Ovary (tissue), 10 donors: ENCODE measurements at places on chromosomes 11 and 22. TPM values are rescaled to one million over a fixed set of nuclear protein-coding genes. Genes with fewer than 3 reads are reported as not detected.

GRCh38 chr11:66410191-66410590 is 10.6 kb upstream of the NPAS4 start:
- no peak for DNase-seq
- no peak overlapping the region for H3K27ac ChIP-seq
- no peaks in the 10 kb centered on the region for H3K4me1 ChIP-seq
- H3K4me3 ChIP-seq: no peak overlapping the region
- H3K36me3 ChIP-seq: no peaks in the 10 kb centered on the region

DNA sequence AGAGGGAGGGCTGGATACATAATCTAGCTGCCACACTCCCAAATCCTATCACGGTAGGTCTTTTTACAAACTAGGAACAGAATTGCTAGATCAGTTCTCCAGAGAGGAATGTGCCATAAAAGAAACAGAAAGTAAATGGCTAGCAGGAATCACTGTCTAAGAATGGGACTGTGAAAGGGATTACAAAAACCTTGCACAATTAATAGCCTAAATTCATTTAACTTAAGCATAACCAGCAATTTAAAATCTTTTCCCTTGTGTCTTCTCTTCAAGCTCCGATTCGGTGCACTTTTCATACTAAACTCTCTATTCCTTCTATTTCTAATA is 35.2 kb downstream of the APOL5 start:
- H3K27ac ChIP-seq: no peak overlapping the region
- no peaks in the 10 kb centered on the region for H3K4me1 ChIP-seq
- no peak for DNase-seq

GRCh38 chr22:19706661-19707151 is 7.6 kb upstream of the SEPTIN5 start:
- H3K4me3 ChIP-seq: no peak overlapping the region
- no peaks in the 10 kb centered on the region for H3K27me3 ChIP-seq
- no peak overlapping the region for H3K27ac ChIP-seq
- no peaks in the 10 kb centered on the region for H3K4me1 ChIP-seq

GRCh38 chr11:64853709-64854108 is 9.3 kb upstream of the CDC42BPG start:
- H3K27me3 ChIP-seq: no peaks in the 10 kb centered on the region
- no peak overlapping the region for H3K27ac ChIP-seq
- no peaks in the 10 kb centered on the region for H3K36me3 ChIP-seq

- no peak overlapping the region for H3K27ac ChIP-seq
- H3K4me3 ChIP-seq: no peak overlapping the region
- no peaks in the 10 kb centered on the region for H3K27me3 ChIP-seq
- peak; percentile 51 for DNase-seq
Observed at GRCh38 chr11:69644071-69644961, 3.4 kb downstream of the CCND1 start.

GRCh38 chr11:42093541-42093940 is 634.1 kb upstream of the LRRC4C start:
- no peaks in the 10 kb centered on the region for H3K27me3 ChIP-seq
- no peaks in the 10 kb centered on the region for H3K4me1 ChIP-seq
- H3K27ac ChIP-seq: no peak overlapping the region
- no peaks in the 10 kb centered on the region for H3K36me3 ChIP-seq
- no peak overlapping the region for H3K4me3 ChIP-seq

DNA sequence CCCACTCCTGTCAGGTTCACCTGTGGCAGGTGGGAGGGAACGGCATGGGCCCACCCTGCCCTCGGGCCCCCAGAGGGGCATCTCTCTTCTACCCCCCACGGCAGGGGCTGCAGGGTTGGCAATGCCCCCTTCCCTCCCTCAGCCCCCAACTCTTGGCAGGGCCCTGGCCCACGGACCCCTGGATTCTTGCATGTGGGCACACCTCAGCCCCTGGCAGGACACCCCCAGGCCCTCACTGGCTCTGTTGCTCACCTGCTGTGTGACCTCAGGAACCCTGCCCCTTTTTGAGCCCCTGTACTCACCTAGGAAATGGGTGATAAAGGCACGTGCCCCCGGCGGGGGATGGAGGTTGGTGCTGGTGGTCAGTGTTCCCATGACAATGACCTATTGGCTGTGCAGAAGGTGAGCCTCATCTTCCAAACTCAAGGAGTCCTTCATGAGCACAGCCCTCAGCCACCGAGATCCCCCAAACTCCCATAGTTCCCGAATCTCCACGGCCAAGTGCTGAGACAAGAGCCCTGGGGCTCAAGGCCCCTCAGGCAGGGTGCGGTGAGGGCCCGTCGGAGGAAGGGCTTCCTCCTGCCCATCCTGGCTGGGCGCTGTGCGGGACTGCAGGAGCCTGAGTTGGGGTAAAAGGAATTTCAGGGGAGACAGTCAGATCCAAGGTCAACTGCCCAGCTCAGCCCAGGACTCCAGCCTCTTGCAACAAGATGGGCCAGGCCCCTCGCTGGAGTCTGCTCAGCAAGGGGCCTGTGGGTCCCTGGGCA is 198.2 kb downstream of the IGLL1 start:
- no peaks in the 10 kb centered on the region for H3K36me3 ChIP-seq
- DNase-seq: no peak
- no peak overlapping the region for H3K27ac ChIP-seq
- no peaks in the 10 kb centered on the region for H3K27me3 ChIP-seq
- H3K4me1 ChIP-seq: peaks cover 22% of the 10 kb centered on the region

TESMIN gene
- total RNA-seq: 1.7 TPM

GRCh38 chr11:117300773-117301172 is 9.6 kb downstream of the BACE1-AS start:
- H3K27ac ChIP-seq: peak overlapping the region; percentile 70
- H3K4me1 ChIP-seq: peaks cover 18% of the 10 kb centered on the region
- H3K4me3 ChIP-seq: peak overlapping the region; percentile 20
- no peak for DNase-seq

MPPED1 gene
- 0.95 TPM for total RNA-seq

ZNF280B gene
- 1.7 TPM for total RNA-seq
